ENCODE measurements at places on chromosomes 5 and 9.

DNA sequence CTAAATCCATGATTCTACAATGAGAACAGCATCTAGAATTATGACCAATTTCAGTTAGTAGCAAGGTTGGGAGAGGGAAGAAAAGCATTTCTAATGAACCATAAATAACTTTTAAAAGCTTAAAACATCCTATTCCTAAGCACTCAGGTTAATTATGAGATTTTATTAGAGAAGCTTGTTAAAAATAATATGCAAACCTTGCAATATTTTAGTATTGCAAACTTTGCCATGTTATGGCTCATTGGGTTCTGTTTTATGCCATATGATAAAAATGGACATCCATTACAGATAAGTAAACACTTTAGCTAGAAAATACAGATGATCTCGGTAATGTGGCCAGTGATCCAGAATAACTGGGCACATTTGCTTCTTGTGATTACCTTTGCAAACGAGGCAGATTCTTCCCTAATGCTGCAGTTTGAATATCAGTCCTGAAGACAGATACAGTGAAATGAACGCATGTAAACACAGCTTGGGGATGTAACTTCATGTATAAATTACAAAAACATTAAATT is 447.0 kb downstream of the PLK2 start:
- DNase-seq, result no peak

- DNase-seq, result peak; percentile 2
These were observed 121.6 kb downstream of the TLR4 start for GRCh38 chr9:117825609-117826347.

DNA sequence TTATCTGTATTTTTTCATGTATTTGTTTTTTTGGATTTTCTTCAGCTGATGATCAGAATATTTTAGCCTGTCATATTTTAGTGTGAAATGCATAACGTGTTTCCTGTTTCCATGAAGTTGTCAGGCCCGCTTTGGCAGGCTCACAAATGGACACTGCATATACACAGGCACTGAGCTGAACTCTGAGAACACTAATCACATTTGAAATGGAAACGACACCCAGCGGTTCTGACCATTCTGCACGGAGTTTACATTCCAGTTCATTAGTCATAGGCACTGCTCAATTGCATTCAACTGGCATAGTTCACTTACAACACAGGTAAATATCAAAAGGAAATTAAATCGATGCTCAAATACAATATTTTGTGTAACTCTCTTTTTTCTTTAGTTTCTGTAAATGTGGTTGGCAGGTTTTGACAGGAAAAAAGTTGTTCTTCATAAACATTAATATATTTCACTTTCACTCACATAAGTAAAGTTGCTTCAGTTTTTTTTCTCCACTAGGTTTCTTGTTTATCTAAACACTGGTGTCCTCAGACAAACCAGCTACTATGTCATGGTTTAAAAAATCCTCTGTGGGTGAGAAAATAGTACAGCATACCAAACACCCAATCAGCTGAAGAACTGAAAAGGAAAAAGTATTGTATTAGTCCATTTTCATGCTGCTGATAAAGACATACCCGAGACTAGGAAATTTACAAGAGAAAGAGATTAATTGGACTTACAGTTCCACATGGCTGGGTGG is 559.0 kb upstream of the DAP start:
- no peak for DNase-seq

- DNase-seq, result no peak
These were observed 97.8 kb upstream of the SLC30A5 start for GRCh38 chr5:68995845-68996545.

GRCh38 chr5:122909470-122910100 is 64.2 kb downstream of the SNX24 start:
- no peak for DNase-seq

DNA sequence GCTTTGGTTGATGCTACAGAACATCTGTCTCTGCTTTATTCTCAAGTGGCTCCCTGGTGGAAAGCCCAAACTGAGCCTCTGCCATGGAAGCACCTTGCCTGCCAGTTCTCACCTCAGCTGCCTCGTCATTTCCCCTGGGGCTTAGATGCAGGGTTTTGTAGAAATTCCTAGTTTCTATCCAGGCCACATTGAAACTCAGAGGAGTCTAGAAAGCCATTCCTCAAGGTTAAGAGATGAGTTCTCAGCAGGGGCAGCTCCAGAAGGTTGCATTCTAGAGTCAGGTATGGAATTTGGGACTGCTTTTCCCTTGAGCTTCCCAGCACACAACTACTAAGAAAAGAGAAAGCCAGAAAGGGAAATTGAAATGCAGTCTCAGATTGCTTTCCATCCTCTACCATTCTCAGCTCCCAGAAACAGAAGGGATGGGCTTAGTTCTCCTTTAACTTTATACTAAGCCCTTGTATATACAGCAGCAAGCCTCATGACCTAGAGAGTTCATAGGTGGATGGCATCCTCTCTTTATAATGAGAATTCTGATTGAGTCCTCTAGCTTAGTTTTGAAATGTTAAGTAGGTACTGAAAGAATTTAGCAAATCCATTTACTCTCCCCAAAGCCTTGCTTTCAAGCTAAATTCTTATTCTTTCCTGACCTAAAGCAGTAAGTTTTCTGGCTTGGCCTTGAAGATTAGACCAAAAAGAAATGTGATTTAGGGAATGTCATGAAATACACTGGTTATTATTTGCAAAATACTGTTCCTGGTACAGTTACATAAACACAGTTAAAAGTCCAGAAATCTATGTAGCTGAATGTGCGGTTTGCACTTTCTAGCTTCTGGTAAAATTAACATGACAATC is 66.0 kb upstream of the MEF2C start:
- DNase-seq, result no peak

- DNase-seq, result no peak
These were observed 5.8 kb upstream of the IL4 start for GRCh38 chr5:132667761-132668705.

GRCh38 chr5:56686337-56687195 is 128.8 kb upstream of the MAP3K1 start:
- DNase-seq, result no peak

DNA sequence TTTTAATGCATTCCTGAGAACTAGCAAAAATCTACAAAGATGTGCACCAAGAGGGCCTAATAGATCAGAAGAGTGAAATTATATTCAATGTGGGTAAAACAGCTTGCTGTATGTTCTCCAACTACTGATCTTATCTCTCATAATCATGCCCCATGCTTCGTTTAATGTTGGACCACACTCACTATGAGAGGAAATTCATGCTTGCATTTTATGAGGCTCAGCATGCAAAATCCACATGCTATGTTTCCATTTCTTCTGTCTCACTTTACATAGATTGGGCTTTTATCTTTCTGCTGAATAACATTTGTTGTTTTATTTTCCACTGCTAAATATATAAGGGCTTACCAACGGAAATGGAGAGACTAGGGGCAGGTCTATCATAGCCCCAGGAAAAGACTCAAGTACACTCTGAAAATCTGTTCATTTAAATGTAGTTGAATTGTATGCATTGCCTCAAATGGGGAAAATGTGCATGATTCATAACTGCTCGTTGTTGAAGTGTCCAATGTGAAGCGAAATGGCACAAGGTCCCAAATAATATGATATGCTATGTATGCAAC is 474.2 kb downstream of the EFNA5 start:
- no peak for DNase-seq

DNA sequence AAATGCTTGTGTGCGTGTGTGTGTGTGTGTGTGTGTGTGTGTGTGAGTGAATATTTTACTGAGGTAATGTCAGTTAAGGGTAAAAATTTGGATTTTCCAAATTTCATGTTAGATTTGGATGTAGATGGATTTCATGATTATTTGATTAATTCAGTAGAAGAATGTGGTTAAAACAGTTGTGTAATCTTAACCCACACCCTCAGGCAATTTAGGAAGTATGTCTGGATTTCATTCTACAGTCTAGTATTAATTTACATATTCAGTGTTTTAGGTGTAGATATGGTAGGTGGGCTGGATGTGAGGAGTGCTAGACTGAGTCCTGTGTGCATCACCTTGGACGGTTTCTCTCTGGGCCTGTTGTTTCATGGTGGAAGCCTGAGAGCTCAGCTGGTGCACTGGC is 99.1 kb upstream of the CKMT2 start:
- DNase-seq, result no peak

- DNase-seq, result no peak
These were observed 2.9 kb upstream of the CAMSAP1 start for GRCh38 chr9:135910216-135910615.

DNA sequence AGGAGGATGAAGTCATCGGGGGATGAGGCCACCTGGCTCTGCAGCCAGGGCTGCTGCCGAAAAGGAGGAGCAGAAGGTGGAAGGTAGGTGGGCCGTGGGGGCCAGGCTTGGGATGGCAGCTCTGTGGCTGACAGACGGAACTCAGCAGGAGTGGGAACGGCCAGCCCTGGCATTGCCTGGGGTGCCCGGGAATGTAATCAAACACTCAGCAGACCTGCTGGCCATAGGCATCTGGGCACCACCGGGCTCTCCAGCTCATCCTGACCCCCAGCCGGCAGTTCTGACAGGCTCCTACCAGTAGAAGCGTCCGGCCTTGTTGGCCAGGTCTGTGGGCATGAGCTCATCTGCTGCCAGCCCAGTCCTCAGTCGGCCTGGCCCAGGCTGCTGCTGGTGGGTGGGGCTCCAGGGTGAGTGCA is 4.3 kb upstream of the FAT2 start:
- DNase-seq, result no peak

- DNase-seq, result no peak
These were observed 7.0 kb downstream of the ADAMTS13 start for GRCh38 chr9:133429214-133429613.

All from stimulated activated CD8-positive, alpha-beta memory T cell treated with anti-CD3 and anti-CD28 coated beads, Interleukin-2, amount 100 ng/mL, for 1 hour (primary cell).